ENCODE measurements at places on chromosomes 2 and 18. TPM values are rescaled to one million over a fixed set of nuclear protein-coding genes. Genes with fewer than 3 reads are reported as not detected.

The ZNF521 gene
- total RNA-seq, result 3.3 TPM

The ANKRD53 gene
- 0.28 TPM for total RNA-seq

- no peak for DNase-seq
Measured at GRCh38 chr2:63696496-63696895, 107.7 kb downstream of the MDH1 start.

GRCh38 chr2:109204412-109204811, 75.4 kb downstream of the SH3RF3 start:
- no peak for DNase-seq

DNA sequence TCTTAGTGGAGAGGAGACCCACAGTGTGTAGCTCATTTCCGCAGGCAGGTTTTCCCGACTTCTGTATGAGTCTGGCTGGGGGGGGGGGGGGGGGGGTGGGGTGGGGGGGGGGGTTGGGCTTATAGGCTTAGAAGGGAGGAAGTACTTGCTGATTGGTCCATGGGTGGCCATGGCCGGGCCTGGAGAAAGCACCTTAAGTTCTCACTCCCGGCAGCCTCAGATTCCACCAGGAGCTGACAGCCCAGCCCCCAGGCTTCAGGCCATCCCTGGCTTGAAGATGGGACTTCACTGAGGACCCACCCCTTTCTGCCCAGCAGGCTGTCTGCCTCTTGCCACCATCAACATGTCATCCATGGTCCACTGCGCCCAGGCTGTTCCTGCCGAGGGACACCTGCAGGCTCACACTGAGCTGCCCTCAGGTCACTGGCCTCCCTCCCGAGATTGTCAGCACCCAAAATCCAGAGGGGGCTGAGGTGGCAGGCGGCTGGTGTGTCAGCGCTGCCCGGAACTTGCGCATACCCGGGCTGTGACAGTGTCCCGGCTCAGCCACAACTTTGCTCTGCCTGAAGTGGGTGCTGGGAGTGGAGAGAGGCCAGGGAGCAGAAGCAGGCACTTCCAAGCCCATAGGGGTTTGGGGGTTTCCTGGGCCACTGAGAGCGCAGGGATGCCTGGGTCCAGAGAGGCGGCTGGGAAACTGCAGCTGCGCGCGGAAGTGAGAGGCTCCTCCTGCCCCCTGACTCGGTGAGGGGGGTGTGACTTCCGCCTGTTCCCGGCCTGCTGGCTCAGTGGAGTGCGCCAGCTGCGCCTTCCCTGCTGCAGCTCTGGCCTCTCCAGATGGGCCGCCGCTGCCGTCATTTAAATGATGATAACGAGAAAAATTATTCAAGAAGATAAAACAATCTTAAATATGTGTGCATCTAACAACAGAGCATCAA, 256.1 kb downstream of the RPRM start:
- DNase-seq, result peak; percentile 41

- no peak for DNase-seq
Measured at GRCh38 chr18:79481046-79481790, 85.5 kb downstream of the NFATC1 start.

Data from H9 (cell line).